ENCODE measurements at places on chromosomes 16 and 17. TPM values are rescaled to one million over a fixed set of nuclear protein-coding genes. Genes with fewer than 3 reads are reported as not detected.

SLC9A5 gene
- 11.6 TPM for polyA plus RNA-seq

NLGN2 gene
- 45.6 TPM for polyA plus RNA-seq

CCL17 gene
- polyA plus RNA-seq: not detected

NME2 gene
- polyA plus RNA-seq: 795 TPM

CCL7 gene
- not detected for polyA plus RNA-seq

ADGRG3 gene
- 0.98 TPM for polyA plus RNA-seq

ADAP2 gene
- 0.71 TPM for polyA plus RNA-seq

GPRC5C gene
- 58.7 TPM for polyA plus RNA-seq

PAFAH1B1 gene
- 42.0 TPM for polyA plus RNA-seq

KRT24 gene
- polyA plus RNA-seq: not detected

SSTR5 gene
- polyA plus RNA-seq: 0.60 TPM
